ENCODE measurements at places on chromosomes 11 and 22.

GRCh38 chr22:20818471-20818870 lies 40.1 kb downstream of the PI4KA start:
- no peak for DNase-seq

GRCh38 chr11:85318573-85318972 lies 308.6 kb downstream of the DLG2 start:
- no peak for DNase-seq

GRCh38 chr11:130710497-130711012 lies 205.7 kb downstream of the SNX19 start:
- no peak for DNase-seq

DNA sequence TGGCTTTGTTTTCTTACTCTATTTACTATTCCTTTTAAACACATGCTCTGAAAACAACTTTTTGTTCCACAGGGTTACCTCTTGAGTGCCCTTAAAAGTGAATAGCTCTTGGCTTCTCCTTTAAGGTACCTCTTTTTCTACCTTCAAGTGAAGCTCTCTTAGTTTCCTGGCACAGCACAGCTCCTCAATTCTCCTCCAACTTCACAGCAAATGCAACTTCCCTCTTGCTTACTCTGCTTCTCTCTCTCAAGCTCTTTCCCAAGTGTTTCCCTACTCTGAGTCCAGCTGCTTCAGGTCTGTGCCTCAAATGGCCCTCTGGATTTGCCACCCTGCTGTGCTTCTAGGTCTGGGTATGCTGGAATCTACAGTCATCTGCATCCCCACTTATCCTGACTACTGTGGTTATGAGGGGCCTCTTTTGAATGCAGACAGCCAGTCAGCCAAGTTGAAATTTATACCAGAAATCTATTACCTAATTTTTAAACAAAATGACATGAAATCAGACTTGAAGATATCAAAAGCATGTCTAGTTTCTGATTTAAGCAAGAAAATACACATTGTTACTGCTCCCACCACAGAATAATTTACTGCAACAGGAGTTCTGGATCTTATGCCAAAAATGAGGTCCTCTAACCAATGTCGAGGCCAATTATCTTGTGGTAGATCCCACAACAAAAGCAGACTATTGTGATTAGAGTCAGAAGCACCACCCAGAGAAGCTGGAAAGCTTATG lies 371.1 kb downstream of the SOX6 start:
- DNase-seq: peak; percentile 61

- DNase-seq: no peak
Observed at GRCh38 chr11:62372871-62373270, 35.6 kb downstream of the ASRGL1 start.

DNA sequence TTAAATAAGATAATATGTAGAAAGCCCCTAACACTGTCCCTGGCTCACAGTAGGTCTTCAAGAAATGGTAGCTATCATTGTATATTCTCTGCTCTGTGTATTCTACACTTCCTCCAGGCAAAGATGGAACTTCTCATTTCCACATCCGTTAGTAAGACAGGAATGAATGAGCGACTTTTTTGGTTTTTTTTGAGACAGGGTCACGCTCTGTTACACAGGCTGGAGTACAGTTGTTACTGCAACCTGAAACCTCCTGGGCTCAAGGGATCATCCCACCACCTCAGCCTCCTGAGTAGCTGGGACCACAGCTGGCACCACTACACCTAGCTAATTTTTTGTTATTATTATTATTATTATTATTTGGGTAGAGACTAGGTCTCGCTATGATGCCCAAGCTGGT lies 2.3 kb upstream of the CLPB start:
- DNase-seq: no peak

GRCh38 chr11:14270690-14271542 lies 88.1 kb downstream of the RRAS2 start:
- no peak for DNase-seq

DNA sequence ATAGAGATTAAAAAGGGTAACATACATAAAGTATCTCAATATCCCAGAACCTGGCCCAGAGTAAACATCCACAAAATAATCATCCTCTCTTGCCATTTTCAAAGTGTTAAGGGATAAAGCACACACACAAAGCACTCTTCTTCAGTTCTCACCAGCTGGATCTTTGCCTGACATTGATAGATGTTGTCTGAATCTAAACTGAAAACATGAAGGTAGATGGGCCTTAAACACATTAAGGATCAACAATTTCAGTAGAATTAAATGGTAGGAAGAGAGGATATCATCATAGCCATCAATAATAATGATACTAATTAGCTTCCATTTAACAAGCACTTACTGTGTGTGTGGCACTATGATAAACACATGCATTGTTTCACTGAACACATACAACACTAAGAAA lies 261.1 kb downstream of the OPCML start:
- DNase-seq: no peak

- no peak for DNase-seq
Observed at GRCh38 chr11:10722307-10722706, 28.7 kb upstream of the CTR9 start.

DNA sequence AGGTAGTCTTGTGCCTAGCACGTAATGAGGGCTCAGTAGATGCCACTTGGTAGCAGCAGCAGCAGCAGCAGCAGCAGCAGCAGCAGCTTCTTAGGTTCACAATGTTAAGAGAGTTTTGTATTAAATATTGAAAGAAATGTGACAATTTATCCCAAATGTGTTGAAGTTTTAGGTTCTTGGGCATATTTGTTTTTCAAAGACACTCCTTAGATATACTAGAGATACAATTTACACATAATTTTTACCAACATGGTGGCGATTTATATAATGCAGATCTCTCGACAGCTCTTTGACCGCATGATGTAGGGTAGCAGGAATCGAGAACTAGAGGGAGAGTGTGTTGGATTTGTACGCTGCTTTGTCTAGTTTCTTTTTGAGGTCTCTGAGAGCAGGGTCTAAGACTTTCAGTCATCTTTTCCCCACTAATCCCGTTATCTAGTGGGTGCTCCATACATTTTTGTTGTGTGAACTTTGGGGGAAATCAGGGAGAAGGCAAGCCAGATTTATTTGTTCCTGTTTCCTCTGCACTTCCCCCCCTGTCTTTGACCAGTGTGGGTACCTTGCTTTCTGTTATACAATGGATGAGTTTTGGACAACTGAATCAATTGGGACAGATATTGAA lies 1.4 kb downstream of the FDX1 start:
- no peak for DNase-seq

DNA sequence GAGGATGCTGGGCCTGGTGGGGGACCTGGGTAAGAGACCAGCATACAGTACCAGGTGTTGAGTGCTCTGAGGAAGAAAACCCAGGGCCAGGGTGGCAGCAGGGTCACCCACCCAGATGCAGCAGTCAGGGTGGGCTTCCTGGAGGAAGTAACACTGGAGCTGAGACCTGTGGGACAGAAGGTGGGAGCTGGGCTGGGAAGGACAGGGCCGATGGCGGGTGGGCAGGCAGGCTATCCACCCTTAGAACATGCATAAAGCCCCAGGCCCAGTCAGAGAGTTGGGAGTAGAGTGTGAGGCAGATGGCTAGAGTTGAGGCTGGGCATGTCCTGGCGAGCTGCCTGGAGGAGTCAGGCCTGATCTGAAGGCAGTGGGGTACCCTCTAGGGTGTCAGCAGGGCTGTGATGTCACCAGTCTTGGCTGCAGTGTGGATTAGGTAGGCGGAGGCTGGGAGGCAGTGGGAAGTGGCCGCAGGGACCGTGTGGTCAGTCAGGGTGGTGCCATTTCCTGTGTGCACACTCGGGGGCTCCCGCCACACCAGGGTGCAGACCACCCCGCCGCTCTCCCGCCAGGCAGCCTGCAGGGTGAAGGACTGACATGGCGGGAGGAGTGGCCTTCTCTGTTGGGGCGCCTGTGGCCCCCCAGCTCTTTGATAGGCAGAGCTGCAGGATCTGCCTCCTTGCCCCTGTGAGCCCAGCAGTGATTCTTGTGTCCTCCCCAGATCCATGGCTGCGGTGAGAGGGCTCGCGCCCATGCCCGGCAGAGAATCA lies 35.3 kb downstream of the IGHMBP2 start:
- no peak for DNase-seq
